ENCODE measurements at places on chromosomes 1 and 21. TPM values are rescaled to one million over a fixed set of nuclear protein-coding genes. Genes with fewer than 3 reads are reported as not detected.

IL22RA1 gene
- not detected for total RNA-seq

ANGPTL3 gene
- total RNA-seq = not detected

OR2M3 gene
- total RNA-seq = not detected

MSH4 gene
- under 0.01 TPM for total RNA-seq

GPX7 gene
- 3.1 TPM for total RNA-seq

PSRC1 gene
- 34.6 TPM for total RNA-seq

TIE1 gene
- 3.3 TPM for total RNA-seq

SH3GLB1 gene
- 22.2 TPM for total RNA-seq

GRHL3 gene
- total RNA-seq = not detected

Data from IMR-90 (cell line).